ENCODE measurements at places on chromosomes 5 and 9. TPM values are rescaled to one million over a fixed set of nuclear protein-coding genes. Genes with fewer than 3 reads are reported as not detected.

- DNase-seq: no peak
These were observed 16.1 kb upstream of the RAB14 start for GRCh38 chr9:121217609-121218292.

GRCh38 chr5:107444300-107444699 is 226.4 kb downstream of the EFNA5 start:
- DNase-seq: no peak

GRCh38 chr5:60287174-60287771 is 393.7 kb upstream of the PDE4D start:
- DNase-seq: peak; percentile 15

The FBP2 gene
- total RNA-seq: not detected

DNA sequence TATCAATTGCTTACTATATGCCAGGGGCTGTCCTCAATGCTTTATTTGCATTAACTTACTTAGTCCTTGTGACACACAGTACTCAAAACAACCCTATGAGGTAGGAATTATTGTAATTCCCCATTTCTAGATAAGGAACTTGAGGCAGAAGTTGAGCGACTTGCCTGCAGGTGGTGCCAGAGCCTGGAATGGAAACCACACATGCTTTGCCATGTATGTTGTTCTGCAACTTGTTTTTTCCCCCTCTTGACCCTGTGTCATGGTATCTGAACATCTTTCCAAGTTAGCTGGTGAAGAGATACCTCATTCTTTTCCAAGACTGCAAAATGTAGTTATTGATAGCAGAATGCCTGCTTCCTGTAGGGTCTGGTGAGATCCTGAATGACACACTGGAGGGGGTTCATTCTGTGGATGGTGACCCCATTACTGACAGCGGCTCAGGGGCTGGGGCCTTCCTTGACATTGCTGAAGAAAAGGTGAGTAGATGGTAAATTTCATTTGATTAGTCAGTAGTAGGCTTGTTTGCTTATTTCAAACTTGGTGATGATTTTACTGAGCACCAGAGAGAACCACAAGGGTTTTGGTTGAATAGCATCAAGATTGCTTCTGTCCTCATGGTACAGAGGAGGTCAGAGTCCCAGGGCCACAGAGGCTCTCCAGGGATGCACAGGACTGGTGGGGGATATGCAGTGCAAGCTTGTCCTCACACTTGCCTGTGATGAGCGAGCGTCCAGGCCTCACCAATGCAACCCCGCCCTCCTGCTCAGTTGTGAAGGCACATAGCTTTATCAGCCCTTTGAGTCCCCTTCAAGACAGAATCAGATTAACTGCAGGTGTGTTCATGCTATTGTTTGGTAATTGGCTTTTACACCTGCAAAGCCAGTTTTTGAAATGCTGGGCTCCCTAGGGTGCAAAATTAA is 57.0 kb downstream of the COL15A1 start:
- peak; percentile 93 for DNase-seq

DNA sequence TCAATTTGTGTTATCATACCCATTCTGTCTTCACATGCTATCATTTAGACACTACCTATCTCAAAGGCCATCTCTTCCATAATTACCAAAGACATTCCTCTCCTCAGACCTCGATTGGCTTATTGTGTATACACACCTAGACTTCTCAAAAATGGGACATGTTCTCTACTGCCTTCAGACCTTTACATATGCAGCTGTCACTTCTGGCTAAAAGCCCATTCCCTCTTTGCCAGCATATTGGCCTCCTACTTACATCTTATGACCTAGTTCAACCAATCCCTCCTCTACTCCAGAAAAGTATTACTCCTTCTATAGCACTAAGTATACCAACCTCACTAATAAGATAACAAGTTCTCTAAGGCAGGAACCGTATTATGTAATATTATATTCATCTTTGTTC is 84.4 kb downstream of the RAPGEF6 start:
- no peak for DNase-seq

- DNase-seq: peak; percentile 96
These were observed 19.3 kb downstream of the PPIP5K2 start for GRCh38 chr5:103139264-103139865.

The RIMOC1 gene
- 31.1 TPM for total RNA-seq

DNA sequence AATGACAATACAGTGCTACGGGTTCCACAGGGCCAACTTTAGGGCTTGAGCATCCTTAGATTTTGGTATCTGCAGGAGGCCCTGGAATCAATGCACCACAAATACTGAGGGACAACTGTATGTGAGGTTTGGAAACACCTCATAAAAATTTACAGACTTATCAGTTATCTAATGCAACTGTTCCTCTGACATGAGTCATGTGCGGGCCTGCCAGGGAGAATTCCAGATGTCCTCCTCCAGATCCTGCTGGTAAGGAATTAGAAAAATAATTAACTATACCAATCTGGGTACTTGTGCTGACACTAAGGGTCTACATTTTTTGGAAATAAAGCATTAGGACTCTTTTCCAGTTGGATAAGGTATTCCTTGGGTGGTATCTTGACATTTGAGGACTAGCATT is 333.3 kb downstream of the ARRDC3 start:
- no peak for DNase-seq

DNA sequence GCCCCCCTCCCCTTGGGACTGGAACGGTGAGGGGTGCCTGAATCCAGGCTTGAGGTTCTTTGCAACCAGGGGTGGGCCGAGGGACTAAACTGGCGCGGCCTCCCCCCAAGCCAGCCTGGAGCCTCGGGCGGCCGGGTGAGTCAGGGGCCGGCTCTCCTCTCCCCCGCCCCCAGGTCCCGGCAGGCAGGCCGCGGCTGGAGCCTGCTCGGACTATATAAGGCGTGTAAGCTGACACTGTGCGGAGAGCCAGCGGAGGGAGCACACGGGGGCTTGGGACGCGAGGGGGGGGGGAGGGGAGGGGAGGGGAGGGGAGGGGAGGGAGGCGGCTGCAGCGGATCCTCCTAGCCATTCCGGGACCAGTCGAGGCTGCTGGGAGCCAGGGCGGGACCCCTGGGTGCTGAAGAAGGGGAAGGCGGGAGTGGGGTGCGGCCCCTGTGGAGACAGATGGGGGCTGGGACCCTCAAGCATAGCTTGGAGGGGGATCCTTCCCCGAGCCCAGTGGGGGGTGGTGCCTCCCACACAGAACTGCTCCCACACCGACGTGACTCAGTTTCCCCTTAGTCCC is 595 bp downstream of the PDLIM7 start:
- DNase-seq: peak; percentile 97

GRCh38 chr5:15069407-15069905 is 197.9 kb upstream of the ANKH start:
- no peak for DNase-seq

- DNase-seq: no peak
These were observed 37.3 kb upstream of the CLK4 start for GRCh38 chr5:178664141-178664540.

DNA sequence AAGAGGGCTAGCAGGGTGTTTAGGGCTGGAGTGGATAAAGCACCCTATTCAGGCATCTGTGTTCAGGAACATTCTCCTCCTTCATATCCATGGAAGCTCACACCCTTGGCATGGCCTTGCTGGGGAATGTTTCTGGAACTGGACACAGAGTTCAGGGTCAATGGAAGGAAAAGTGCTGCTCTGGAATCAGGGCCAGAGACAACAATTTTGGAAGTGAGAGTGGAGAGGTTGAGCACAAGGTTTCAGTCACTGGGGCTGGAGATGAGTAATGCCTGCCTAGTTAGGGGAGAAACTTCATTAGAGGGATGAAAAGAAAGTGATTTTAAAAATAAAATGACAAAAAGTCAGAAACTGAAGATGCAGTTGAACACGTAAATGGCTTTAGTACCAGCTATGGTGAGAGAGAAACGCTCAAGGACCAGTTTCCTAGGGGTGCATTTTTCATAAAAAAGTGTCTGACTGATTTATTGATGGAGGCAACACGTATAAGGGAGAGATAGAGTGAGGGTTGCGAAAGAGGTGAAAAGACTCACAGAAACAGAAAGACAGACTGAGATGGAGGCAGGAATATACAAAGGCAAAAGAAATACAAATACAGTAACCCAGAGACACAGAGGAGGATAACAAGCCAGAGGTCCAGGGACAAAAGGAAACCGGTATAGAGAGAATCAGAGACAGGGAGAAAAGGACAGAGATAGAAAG is 8.0 kb upstream of the TNFSF15 start:
- no peak for DNase-seq

The OLFML2A gene
- 27.1 TPM for total RNA-seq

- DNase-seq: peak; percentile 32
These were observed 241.9 kb downstream of the PBX3 start for GRCh38 chr9:125989090-125989501.

DNA sequence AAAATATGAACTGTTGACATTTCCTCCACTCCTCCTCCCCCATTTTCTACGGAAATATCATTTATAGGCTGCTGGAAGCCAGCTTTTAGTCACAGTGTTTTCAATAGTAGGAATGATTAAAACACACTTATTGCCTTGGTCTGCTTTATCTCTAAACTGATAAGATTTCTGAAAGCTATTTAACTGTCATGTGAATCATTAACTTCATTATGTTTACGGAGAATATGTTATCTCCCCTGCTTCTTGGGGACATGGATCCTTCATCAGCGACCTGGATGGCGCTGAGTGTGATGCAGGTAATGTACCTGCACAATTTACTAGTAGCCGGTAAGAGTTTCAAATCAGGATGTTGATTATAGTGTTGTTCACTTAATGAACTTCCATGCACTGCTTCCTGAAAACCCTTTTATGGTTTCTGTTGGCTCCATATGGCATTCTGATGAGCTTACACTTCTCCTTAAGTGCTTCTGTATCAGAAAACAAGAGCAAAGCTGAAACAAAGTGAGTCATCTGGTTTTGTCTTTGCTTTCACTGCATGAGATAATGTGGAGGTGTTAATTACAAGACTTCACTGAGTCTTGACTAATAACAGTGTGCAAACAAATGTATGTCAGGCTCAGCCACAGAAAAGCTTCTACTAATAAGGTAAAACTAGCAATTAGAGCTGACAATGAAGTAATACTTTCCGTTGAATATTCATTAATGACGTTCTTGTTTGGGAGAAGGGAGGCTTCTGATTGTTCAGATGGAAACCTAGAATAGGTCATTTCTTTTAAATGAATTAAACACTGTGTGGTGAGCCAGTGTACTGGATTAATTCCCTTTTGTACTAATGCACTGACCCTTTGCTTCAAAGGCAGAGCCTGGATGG is 162.4 kb upstream of the ZNF608 start:
- no peak for DNase-seq

- no peak for DNase-seq
These were observed 358.0 kb downstream of the TAF11L14 start for GRCh38 chr5:17992291-17992690.

DNA sequence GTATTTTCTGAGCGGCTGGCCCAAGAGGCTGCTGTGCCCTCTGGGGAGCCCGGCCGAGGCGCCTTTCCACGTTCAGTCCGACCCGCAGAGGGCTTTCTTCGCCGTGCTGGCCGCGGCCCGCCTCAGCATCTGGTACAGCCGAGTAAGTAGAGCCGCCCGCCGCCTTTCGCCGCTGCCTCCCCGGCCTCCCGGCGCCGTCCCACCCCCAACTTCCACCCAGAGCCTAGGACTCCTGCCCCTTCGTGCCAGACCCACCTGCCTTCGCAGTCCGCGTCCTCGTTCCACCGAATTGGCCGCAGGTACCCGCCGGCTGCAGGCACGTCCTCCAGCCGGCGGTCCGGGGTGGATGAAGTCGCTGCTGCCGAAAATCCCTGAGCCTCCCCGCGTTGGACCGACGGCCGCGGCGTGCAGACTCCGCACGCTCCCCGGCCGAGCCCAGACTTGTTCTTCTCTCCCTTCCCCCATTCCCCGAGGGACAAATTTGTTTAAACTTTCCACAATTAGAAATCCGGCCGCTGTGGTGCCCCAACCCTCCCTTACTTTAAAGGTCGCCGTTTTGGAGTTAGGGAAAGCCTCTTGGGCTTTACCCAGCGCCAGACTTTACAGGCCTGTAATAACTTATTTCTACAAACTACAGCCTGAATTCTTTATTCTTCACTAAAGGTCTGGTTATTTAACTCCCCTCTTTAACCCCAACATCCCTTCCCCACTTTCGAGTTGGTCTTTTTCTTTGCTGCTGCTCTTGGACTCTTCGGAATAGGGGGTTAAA is 589 bp downstream of the RIC1 start:
- peak; percentile 85 for DNase-seq

- DNase-seq: no peak
These were observed 22.4 kb upstream of the GPR151 start for GRCh38 chr5:146538432-146538831.

- DNase-seq: no peak
These were observed 95.3 kb downstream of the TTLL11 start for GRCh38 chr9:121997791-121998190.

The SV2C gene
- total RNA-seq: not detected

The GARIN3 gene
- not detected for total RNA-seq

The C5orf58 gene
- total RNA-seq: not detected

GRCh38 chr9:130124085-130124860 is 47.9 kb upstream of the NCS1 start:
- no peak for DNase-seq

The STARD4 gene
- 102 TPM for total RNA-seq

DNA sequence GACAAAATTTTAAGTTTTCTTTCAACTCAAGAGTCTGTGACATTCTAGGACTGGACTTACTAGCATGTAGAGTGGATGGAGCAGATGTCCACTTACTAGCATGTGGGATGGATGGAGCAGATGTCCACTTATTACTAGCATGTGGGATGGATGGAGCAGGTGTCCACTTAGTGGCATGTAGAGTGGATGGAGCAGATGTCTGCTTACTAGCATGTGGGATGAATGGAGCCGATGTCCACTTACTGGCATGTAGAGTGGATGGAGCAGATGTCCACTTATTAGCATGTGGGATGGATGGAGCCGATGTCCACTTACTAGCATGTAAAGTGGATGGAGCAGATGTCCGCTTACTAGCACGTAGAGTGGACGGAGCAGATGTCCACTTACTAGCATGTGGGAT is 2.4 kb downstream of the SLC36A1 start:
- no peak for DNase-seq

DNA sequence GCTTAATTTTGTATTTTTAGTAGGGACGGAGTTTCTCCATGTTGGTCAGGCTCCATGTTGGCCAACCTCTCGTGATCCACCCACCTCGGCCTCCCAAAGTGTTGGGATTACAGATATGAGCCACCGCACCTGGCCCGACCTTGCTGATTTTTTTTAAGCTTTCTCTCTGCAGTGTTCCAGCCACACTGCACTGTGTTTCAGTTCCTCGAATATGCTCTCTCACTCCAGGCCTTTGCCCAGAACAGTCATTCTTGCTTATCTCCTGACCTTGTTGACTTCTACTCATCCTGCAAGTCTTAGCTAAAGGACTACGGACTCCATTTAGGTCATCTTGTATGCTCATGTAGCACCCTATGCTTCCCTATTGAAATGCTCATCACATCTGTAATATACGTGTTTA is 3.3 kb downstream of the SNAPC3 start:
- no peak for DNase-seq

- peak; percentile 31 for DNase-seq
These were observed 149.6 kb downstream of the TTLL11 start for GRCh38 chr9:121943463-121943862.

DNA sequence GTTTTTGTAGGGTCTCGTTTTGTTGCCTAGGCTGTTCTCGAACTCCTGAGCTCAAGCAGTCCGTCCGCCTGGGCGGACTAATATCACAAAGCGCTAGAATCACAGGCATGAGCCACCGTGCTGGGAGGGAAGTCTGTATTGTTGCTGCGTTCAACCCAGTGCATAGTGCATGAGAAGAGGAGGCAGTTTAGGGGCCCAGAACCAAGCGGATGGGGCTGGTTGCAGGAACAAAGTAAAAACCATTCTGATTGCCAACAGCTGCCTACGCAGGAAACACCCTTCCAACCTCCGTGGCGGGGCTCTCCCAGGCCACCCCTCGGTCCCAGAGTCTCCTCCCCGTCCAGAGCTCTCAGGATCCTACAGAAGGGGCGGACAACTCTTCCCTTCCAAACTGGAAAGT is 87.1 kb downstream of the ANXA2R start:
- DNase-seq: no peak
